ENCODE measurements at places on chromosomes 5 and 9.
A peak's percentile ranks its signal among the peaks of the same experiment; 100 is the strongest.

GRCh38 chr9:108724652-108725051 is 131.1 kb downstream of the ACTL7B start:
- no peak for DNase-seq

DNA sequence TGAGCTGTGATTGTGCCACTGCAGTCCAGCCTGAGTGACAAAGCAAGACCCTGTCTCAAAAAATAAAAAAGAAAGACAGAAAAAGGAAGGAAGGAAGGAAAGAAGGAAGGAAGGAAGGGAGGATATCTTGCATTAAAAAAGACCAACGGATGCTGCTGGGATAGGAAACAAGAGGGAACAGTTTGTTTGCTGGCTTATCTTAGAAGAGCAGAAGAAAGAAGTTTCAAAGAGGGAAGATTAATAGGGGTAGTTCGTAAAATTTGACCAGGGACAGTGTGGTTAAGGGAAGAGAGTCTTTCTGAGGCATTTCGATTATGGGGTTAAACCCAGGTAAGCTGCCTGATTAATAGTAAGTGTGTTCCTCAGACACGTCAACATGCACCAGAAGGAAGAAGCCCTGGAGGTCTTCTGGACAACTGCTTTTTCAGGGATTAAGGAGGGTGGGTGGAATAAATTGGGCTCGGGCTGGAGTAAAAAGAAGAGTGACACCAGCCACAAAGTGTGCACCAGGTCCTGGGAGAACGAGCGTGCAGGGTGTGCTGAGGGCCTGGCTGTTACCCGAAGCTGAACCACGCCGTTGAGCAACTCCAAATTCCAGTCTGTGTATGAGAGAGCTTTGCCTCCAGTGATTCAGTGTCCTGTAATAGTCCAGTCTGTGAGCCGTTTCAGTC is 24.8 kb downstream of the FYB1 start:
- DNase-seq = no peak

DNA sequence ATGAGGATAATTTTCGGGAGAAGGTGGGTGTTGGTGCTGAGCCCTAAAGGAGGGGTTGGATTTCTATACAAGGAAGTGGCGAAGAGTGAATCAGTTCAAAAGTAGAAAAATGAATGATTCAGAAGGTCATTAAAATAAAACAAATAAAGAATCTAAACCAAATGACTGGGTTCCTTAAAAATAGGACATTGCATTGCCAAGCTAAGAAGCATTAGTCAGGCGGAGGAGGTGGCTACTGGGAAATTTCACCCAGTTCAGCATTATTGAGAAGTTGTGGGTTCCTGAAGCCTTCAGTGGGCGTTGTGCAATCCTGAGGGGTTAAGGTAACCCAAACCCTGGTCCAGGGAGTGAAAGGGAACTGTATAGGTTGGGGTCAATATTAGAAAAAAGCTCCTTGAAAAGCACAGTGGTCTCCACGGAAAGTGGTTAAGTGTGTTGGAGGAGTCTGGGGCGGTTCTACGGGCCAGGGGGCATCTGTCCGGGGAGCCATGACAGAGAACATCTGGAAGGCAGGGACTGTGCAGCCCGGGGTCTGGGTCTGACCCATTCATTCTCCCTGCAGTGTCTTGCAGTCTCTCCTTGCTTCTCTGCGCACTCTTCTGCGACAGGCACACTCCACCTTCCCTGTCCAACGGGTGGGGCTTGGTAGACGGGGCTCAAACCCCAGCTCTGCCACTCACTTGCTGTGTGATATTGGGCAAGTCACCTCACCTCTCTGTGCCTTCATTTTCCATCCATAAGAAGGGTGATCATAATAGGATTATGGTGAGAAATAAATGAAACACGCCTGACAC is 27.6 kb upstream of the DUSP1 start:
- DNase-seq = no peak

DNA sequence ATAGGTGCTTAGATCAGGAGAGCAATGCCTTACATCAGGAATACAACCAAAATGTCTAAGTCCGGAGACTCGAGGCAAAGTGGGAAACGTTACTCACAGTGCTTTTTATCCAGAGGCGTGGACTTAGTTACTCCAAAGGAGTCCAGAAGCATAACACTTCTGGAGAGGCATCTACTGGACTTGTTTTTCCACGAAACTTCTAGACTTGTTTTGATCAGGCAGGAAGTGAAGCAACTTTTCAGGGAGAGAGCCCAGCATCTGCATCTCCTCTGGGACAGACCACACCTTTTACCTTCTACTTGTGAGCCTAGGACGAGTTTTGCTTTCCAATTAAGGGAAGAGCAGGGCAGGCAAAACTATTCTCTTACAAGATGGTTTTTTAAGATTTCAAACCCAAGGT is 1.2 kb upstream of the TJP2 start:
- no peak for DNase-seq

DNA sequence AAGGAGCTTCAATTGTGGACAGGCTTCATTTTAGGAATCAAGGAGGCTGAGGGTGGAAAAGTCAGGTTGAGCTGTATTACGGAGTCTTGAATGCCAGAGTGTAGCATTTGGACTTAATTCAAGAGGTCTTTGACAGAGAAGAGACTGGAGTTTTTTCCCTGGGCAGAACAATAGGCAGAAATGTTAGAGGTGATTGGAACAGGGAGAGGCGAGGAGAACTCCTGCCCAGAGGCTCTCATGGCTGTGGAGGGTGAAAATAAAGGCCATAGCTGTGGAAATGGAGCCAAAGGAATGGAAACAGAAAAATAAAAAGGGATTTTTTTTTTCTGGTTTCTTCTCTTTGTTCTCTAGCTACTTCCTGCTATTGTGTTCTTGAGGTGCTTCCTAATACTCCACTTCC is 3.7 kb upstream of the IFNB1 start:
- no peak for DNase-seq

DNA sequence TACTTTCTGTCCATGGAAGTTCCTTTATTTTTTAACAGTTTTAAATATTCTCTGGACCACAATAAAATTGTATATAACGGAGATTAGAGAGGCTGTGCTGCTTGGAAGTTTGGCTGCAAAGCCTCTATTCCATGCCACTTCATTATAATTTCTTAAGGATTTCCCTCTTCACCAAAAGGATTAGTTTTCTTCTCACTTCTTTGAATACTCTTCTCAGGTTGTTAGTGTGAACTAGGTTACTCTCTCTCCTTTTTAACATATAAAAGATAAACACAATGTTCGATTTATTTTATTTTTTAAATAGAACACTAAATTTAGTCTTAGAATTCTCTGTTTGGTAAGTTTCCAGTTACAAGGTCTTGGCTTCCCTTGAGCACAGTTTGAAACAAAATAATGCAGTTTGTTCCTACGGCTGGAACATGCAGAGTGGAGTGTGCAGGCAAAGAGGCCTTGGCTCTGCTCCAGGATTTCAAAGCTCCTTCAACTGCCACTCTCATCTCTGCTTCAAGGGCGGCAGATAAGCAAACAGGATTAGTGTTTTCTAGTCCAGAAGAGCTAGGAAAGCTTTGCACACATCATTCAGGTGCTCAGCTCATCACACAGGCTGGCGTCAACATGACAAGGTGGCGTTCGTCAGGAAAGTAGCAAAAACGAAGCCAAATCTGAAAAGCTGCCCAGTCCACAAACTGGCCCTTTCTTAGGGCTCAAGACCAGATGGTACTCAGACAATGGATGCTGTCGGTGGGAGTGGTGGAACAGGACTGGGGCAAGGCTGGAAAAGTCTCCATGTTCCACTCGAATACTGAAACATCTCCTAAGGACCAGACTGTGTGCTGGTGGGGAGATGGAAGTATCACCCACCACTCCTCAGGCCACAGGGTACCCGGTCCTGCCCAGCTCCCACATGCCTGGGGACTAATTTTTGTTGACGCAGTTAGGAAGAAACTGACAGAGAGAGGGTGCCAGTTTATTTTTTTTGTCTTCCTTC is 286.6 kb downstream of the CRB2 start:
- peak; percentile 81 for DNase-seq

GRCh38 chr5:54093861-54094260 is 216.5 kb downstream of the ARL15 start:
- no peak for DNase-seq

GRCh38 chr5:1129711-1130055 is 17.8 kb upstream of the SLC12A7 start:
- no peak for DNase-seq

DNA sequence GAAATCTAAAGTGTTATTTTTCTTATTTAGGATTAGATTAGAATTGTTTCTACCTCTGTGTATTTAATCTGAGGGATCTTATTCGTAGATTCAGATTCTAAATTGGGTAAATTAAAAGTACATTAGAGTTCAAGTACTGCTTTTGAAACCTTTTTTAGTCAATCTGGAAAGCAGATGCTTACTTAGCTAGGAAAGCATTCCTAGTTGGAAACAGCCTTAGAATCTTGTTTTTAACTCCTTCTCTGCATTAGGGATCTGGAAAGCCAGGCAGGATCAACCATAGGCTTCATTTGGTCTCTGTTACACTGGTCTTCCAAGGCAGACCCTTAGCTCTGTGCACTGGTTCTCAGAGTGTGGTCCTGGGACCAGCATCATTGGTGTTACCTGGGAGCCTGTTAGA is 247.4 kb downstream of the NR3C1 start:
- no peak for DNase-seq

DNA sequence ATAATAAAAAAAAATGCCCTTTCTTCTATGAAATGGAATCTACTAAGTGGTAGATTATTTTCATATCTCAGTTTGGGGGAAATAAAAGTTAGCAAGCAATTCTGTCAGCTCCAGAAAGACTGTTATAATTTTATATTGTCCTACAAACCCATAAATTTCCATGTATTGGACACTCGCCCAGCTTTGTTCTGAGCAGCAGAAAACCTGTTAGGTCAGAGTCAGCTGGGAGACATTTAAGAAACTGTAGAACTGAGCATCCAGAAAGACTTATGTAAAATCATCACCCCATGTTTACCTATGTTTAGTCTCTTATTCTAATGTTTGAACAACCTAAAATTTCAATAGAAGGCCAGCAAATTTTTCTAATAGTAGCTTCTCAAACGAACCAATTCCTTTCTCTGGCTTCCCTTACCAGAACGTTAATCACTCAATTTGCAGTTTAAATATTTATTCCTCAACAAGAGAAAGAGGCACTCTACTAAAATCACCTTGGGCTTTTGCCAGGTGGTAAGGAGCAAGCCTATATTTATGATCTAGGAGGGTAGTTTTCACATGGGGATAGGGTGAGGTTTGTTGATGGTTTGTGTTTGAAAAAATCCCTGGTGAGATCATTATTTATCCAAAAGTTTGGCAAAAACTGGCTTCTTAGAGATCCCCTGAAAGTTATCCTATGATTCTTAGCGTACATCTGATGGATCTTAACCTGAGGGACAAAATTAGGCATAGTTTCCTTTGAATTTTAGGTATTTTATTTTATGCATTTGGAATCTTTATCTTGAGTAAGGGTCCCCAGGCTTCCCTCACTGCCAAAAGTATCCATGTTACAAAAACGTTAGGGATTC is 34.4 kb downstream of the MACROH2A1 start:
- DNase-seq = no peak

GRCh38 chr5:68318955-68319705 is 103.6 kb downstream of the PIK3R1 start:
- DNase-seq = no peak

DNA sequence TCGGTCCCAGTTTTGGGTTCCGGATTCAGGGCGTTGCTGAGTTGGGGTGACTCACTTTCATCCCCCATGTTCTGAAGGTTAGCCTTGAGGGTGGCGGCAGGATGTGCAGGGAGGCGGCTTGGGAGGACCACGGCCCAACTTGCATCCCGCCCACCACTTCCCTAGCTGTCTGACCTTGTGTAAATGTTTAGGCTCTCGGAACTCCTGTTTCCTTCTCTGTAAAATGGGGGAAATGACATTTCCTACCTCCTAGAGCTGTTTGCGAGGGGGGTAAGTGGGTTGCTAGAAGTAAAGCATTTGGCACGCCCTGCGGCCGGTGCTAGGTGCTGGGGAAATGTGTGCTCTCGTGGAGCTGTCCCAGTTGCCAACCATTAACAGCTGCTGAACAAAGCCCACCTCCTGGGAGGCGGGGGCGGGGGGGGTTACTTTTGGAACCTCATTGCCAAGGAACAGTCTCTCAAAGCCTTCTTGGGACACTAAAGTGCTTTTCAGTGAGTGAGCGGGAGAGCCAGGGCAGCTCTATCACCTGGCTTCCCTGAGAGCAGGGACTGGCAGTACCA is 27.5 kb downstream of the PTGES2 start:
- DNase-seq = no peak

GRCh38 chr5:68459810-68460139 is 244.2 kb downstream of the PIK3R1 start:
- no peak for DNase-seq

Data from NCI-H187 (cell line).